ENCODE measurements at places on chromosomes 6 and 20. TPM values are rescaled to one million over a fixed set of nuclear protein-coding genes. Genes with fewer than 3 reads are reported as not detected.

Gene CCM2L
- total RNA-seq: not detected

Gene TGM6
- total RNA-seq: not detected

Gene ADISSP
- 59.0 TPM for total RNA-seq

Gene GABBR1
- total RNA-seq: 9.5 TPM

Gene TGM3
- total RNA-seq: not detected

Gene OR2J3
- not detected for total RNA-seq

Gene BTN2A1
- total RNA-seq: 7.4 TPM

Gene SYCP2L
- total RNA-seq: 0.38 TPM

Gene HFE
- total RNA-seq: 12.9 TPM

Gene USP49
- 1.9 TPM for total RNA-seq

Gene PRDM13
- total RNA-seq: not detected

Gene MMS22L
- 26.2 TPM for total RNA-seq

Gene TOX2
- total RNA-seq: 6.6 TPM

Gene SAMD10
- total RNA-seq: 6.4 TPM

Gene SSTR4
- not detected for total RNA-seq

Gene ADGRF5
- total RNA-seq: under 0.01 TPM

Gene BTN1A1
- total RNA-seq: not detected

Gene C6orf163
- 1.6 TPM for total RNA-seq

Gene AK9
- total RNA-seq: 0.33 TPM

All from mesangial cell (primary cell).